ENCODE measurements at places on chromosomes 12 and 14.

DNA sequence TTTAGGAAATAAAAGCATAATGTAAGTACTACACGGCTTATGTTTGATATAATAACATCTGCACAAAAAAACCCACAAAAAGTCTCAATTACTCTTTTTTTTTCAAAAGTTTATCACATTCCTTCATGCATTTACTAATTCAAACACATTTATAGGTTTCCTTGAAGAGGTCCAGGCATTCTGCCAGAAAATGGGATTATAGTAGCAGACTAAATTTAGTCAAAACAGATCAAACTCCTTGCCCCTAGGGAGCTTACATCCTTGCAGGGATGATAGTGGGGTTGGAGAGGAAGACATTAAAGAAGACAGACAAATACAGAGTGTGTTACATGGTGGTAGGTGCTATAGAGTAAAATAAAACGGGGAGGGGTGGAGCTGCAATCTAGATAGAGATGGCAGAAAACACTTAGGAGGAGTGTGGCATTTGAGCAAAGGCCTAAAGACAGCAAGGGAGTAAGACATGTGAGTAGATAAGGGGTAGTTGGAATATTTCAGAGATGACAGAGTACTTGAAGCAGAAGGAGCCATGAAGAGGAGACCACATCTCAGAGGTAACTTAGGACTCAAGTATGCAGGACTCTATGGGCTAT is 266.9 kb downstream of the PPFIA2 start:
- DNase-seq = no peak

- DNase-seq = no peak
Measured at GRCh38 chr12:111359231-111359913, 9.5 kb downstream of the PHETA1 start.

DNA sequence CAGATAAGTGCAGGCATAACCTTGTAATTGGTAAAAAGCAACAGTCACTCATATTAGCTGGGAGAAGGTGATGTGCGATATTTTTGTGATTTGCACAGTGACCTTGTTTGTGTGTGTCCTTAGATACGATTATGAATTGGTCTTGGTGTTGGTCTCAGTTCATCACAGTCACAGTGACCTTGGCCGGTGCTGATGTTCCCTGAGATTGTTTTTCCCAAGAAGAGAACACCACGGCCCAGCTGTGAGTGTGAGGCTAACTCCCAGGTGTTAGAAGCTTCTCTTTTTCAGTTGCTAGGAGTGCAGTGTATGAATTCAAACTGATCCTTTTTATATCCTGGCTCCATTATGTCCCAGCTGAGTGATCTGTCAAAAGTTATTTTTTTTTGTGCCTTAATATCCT is 46.2 kb downstream of the TRHDE start:
- no peak for DNase-seq

- no peak for DNase-seq
Measured at GRCh38 chr14:43872222-43872621, 634.9 kb downstream of the FSCB start.

GRCh38 chr12:53502983-53503728 is 2.1 kb downstream of the TARBP2 start:
- no peak for DNase-seq

- no peak for DNase-seq
Measured at GRCh38 chr14:34067587-34067986, 116.7 kb upstream of the EGLN3 start.

DNA sequence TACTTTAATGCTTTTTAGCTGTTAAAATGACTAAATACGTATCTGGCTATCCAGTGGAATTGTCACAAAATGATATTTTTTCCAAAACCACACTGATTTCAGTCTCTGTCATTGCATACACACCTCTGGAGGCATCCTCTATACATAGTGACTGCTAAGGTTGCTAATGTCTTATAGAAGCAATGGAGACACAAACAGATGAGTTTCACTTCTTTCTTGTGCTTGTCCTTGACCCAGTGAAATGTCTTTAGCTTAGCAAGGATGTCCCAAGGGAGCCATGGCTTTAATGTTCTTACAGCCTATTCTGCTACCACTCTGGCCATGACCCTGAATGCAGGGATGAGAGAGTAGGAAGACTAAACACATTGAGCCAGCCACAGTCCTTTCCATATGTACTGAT is 90.3 kb downstream of the TPH2 start:
- no peak for DNase-seq

DNA sequence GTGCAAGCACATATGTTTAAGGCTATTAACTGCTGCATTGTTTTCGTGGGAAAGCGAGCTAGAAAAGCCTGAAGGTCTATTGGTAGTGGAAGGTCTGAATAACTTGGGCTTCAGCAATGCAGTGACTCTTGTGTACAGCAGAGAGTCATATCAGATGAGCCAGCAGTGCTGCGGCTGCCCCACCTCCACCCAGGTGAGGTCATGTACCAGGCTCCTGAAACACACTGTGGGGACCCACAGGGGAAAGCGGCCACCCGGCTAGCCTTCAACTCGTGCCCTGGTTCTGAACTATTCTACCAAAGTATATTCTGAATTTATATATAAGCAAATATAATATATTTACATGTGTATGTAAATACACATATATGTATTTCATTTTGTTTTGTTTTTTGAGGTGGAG is 12.7 kb upstream of the RAN start:
- no peak for DNase-seq

- peak; percentile 84 for DNase-seq
Measured at GRCh38 chr14:55938249-55938791, 179.9 kb upstream of the PELI2 start.

- no peak for DNase-seq
Measured at GRCh38 chr12:51862947-51863346, 14.4 kb upstream of the FIGNL2 start.

DNA sequence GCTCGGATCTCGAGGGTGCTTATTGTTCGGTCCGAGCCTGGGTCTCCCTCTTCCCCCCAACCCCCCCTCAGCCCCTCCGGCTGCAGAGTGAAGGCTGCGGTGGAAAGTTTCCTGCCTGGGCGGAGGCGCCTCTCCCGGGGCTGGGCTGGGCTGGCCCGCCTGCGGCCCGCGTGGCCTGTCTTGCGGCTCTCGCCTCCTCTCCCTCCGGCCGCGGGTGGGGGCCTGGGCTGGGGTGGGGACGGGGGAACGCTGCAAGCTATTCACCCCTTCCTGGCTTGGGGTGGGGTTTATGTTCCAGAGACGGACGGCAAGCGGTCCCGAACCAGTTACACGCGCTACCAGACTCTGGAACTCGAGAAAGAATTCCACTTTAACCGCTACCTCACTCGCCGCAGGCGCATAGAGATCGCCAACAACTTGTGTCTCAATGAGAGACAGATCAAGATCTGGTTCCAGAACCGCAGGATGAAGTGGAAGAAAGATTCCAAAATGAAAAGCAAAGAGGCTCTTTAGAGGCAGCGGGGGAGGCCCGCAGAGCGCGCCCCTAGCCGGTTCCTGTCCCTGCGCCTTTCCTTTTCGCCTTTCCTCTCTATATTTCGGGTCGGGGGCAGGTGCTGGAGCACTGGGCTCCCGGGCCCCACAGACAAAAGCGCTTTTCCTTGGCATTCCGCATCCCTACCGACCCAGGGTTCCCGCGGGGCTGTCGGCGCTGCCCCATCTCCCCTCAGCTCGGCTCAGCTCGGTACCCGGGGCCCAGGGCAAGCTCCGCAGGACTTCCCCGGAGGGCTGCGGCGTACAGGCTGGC is 1.3 kb downstream of the HOXC5 start:
- DNase-seq = no peak

GRCh38 chr14:69092840-69093422 is 60.0 kb downstream of the DCAF5 start:
- DNase-seq = no peak

DNA sequence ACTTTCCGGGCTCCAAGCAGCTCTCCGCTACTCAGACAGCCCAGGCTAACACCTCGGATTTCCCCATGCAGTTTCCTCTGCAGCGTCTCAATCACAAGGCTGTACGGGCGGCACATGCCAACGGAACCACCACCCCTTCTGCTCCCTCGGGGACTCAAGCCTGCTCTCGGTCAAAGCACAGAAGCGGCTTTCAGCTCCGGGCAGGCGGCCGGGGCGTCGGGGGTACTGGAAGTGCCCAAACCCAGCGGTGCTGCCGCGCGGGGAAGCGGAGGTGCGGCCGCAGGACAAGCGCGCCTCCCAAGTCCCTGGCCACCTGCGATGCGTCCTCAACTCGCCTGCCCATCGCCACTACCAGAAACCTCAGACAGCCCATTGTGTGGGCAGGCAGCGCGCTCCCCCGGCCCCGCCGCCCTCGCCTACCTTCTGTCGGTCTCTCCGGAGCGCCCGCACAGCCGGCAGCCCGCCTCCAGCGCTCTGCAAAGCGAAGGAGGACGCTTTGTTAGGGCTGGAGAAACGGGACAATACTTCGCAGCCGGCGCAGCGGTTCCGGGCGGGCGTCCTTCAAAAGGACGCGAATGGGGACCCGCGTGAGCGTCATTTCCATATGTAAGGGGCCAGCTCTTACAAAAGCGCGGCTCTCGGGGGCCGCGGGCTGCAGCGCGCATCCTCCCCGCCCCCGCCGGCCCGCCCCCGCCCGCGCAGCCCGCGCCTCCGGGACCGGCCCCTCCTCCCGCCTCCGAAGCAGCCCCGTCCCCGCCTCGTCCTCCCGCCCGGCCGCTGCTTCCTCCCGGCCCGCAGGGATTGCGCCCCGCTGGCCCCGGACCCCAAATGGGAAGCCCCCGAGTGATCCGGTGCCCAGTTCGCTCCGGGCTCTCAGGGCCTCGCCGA is 674 bp downstream of the NIN start:
- peak; percentile 57 for DNase-seq

DNA sequence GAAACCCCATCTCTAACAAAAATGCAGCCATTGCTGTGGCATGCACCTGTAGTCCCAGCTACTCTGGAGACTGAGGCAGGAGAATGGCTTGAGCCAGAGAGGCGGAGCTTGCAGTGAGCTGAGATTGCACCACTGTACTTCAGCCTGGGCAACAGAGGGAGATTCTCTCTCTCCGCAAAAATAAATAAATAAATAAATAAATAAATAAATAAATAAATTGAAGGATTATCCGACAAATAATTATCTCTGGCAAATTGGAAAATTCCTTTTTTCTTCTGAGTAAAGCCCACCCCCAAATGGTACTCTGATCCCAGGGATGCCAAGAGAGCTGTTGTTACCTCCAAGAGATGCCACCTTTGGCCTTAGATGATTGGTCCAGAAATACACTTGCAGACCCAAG is 137.9 kb downstream of the SUDS3 start:
- no peak for DNase-seq

GRCh38 chr14:68535404-68536017 is 257.4 kb downstream of the ZFP36L1 start:
- no peak for DNase-seq

- DNase-seq = no peak
Measured at GRCh38 chr14:36652542-36653201, 9.0 kb upstream of the PAX9 start.

- DNase-seq = no peak
Measured at GRCh38 chr14:30678926-30679431, 56.9 kb downstream of the SCFD1 start.

DNA sequence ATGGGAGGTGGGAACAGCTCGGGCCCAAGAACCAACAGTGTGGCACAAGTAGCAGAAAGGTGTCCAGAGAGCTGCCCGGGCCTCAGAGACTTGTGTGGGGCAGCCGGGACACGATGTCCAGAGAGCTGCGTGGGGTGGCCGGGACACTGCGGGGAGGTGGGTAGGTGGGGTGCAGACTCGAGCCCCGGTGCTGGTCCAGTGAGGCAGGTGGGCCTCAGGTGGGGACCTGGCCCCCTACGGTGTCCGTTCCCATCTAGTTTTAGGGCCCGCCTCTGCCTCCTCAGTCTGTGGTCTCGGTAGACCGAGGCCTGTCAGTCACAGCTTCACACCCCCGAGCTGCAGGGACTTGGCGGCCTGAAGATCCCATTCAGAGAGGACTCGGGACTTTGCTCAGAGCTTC is 6.3 kb upstream of the FBRSL1 start:
- no peak for DNase-seq

- DNase-seq = no peak
Measured at GRCh38 chr14:69900603-69901002, 21.4 kb downstream of the SMOC1 start.

DNA sequence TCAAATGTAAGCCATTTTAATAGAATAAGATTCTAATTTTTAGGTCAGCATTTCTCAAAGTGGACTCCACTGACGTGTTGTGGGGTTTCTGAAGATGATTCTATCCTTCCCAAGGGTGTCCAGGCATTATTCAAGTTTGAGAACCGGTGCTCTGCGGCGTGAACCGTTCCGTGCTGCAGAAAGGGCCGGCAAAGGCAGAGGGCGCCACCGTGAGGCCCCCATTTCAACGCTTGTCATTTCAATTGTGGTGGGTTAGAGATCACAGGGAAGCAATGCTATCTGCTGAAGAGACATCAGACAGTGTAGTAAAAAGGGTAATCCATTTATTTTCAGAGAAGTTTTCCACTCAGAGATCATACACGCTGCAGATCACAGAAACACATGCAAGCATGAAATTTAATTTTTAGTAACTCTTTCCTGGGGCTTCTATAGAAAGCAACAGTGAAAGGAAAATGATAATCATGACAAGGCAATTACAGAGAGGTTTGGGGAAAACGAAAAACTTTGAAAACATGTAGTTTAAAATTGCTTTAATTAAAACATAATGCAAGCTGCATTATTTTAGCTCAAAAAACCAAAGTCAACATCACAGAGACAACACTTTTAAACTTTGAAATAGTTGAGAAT is 201.7 kb downstream of the EXOC5 start:
- DNase-seq = peak; percentile 20

- peak; percentile 62 for DNase-seq
Measured at GRCh38 chr14:26597589-26598080, at the start of gene NOVA1. TSS of gene NOVA1 (minus strand) at chr14:26598033. CDS start at chr14:26597436, 597 bp downstream.

- DNase-seq = peak; percentile 98
Measured at GRCh38 chr14:93036652-93037345, 78.9 kb downstream of the ITPK1 start.

GRCh38 chr12:31363416-31363809 is 37.5 kb upstream of the SINHCAF start:
- no peak for DNase-seq

DNA sequence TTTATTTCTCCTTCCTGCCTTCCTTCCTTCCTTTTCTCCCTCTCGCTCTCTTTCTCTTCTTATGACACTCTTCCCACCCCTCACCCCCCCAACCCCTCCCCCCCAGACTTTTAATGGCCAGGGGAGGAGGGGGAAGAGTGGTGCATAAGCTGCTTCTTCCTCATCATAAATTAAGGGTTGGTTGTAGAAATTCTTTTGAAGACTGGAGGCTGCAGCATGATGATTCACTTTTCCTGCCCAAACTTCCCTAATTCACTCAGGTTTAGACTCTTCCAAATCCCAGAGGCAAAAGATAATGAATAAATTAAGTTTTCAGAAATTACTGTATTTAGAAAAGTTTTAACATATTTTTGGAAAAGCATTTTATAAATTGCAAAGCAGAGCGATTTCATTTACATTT is 58.2 kb downstream of the GRIP1 start:
- DNase-seq = no peak

- DNase-seq = peak; percentile 64
Measured at GRCh38 chr14:20662968-20663732, 21.2 kb upstream of the RNASE4 start.

GRCh38 chr12:102120564-102120873 is 536 bp downstream of the PARPBP start:
- no peak for DNase-seq

GRCh38 chr14:50821510-50822464 is 9.2 kb downstream of the NIN start:
- DNase-seq = no peak

GRCh38 chr12:44537354-44537753 is 338.8 kb downstream of the NELL2 start:
- DNase-seq = no peak
